LHCN-M2 (cell line): ENCODE measurements at places on chromosomes 7 and 10. TPM values are rescaled to one million over a fixed set of nuclear protein-coding genes. Genes with fewer than 3 reads are reported as not detected.

DNA sequence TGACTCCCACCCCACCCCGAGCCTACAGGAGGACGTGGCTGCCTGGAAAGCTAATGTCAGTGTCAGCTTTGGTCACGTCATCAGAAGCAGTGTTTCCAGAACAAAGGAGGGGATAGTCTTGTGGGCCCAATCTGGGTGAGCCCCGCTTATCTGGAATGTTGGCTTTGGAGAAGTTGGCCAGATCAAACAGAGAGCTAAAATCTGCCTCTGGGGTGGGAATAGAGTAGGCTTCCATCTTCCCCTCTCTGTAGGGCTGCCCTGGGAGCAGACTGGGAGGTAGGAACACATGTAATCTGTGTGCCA, 32.5 kb downstream of the SRRM3 start:
- DNase-seq = no peak

DNA sequence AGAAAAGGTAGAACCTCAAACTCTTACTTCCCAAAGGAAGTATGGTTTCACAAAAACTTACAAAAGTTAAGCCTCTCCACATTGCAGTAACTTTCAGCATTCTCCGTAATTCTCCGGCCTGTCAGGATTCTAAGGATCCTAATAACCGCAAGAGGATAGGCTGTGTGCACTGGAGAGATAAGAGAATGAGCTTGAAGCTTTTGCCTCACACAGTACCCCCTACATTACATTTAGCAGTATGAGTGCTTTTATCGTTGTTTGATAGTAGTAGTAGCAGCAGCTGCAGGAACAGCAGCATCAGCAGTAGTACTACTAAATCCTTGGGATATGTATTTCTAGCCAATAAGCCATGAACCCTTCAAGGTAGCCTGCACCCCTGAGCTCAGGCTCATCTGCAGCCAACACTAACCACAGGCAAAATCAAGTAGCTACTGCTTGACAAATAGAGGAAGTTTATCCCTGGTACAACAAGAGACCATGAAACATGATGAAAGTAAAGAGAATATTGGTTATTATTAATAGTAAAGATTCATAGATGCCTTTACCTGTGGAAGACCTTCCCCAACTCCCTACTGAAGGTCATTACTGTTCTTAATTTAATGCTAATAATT, 222.6 kb upstream of the CNTNAP2 start:
- DNase-seq = no peak

- no peak for DNase-seq
These were observed 16.4 kb downstream of the BRAF start for GRCh38 chr7:140908361-140908760.

CYP3A7 gene
- total RNA-seq = 0.06 TPM in 1 of 2 replicates, not detected in the other

PLEKHS1 gene
- total RNA-seq = not detected in 2 replicates

MYL10 gene
- 0.34 TPM in 1 of 2 replicates, not detected in the other for total RNA-seq

GPR26 gene
- not detected in 2 replicates for total RNA-seq

GHRHR gene
- total RNA-seq = not detected in 2 replicates
